ENCODE measurements at places on chromosomes 2 and 18.

- no peak for DNase-seq
Measured at GRCh38 chr2:172606285-172606684, 50.4 kb downstream of the PDK1 start.

DNA sequence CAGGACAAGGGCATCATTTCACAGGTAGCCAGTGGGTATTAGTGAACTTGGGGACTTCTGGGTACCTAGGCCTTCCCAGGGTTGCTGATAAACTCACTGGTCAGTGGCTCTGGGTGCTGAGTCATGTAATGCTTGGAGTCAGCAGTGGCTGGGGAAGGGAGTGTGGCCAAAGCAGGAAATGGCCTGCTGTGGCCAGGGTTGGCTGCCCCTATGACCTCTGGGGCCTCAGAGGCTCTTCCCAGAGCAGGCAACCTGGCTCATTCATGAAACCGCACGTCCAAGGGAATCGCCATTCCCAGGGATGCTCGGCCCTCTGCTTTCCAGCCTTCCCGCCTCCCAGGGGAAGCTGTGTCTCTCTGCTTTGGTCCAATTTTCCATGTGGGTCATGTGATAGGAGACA lies 294.9 kb downstream of the DYSF start:
- DNase-seq: no peak

- no peak for DNase-seq
Measured at GRCh38 chr2:224573724-224574123, 11.4 kb downstream of the CUL3 start.

DNA sequence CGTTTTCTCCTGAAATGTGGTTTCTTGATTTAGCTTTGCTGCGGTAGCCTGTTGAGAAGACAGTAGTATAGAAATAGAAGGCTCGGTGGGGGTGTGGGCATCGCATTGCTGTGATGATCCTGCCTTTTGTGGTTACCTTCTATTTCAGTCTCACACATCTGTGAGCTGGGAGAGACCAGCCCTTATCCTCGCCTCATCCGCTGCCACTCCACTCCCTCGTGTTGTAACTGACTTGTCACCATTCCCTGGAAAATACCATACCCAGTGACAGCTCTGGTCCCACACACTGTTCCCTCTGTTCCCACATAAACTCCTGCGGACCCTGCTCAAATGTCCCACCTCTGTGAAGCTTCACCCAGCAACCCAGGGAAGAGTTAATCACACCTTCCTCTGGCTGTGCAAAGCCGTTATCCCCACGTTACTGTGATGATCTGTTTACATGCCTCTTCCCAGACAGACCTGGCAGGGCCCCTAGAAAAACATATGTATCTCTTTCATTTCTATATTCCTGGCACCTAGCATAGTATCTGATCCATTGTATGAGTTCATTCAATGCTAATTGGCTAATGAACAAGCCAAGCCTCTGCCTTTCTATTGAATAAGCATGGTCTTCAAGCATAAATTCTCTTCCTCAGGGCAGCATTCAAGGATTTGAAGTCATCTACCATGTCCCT lies 114.6 kb downstream of the MAPK4 start:
- no peak for DNase-seq

GRCh38 chr2:28435241-28435640 lies 42.6 kb downstream of the FOSL2 start:
- no peak for DNase-seq

DNA sequence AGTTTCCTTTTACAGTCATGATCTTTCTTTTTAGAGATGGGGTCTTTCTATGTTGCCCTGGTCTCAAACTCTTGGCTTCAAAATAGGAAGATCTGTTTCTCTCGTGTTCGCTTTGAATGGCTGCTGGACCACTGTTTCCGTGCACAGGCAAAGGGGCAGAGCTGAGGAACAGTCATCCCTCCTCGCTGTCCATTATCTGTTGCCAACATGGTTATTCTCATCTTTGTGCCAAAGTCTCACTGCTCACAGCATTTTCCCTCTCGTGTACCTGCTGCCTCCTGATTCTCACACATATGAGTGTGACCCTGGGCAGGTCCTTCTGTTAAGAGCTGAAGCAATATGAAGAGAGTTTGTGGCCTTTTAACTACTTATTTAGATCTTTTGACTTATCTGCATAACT lies 28.0 kb upstream of the CCNYL1 start:
- DNase-seq: no peak

DNA sequence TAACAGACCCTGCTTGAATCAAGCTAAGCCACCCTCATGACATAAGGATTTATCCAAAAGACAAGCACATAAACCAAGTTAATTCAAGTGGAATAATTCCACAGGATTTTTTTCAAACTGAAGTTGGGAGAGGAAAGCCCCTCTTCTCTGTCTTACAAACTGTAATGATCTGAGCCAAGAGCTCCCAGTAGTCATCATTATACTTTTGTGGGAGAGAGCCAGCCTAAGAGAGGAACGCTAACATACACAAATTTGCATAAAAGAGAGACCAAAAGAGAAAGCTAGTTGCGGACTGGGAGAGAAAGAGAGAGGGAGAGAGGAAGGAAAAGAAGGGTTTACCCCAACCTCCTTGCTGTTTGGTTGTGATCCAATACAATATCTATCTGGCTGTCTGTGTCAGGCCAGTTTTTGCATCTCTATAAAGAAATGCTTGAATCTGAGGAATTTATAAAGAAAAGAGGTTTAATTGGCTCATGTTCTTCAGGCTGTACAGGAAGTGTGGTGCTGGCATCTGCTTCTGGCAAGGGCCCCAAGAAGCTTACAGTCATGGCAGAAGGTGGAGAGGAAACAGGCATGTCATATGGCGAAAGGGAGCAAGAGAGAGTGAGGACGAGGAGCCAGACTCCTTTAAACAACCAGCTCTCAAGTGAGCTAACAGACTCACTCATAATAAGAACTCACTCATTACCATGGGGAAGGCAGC lies 20.8 kb upstream of the PUM2 start:
- no peak for DNase-seq
